ENCODE measurements at places on chromosomes 2 and 18.
A peak's percentile ranks its signal among the peaks of the same experiment; 100 is the strongest.

GRCh38 chr2:129800686-129801085, 178.8 kb upstream of the RAB6C start:
- no peak for DNase-seq

DNA sequence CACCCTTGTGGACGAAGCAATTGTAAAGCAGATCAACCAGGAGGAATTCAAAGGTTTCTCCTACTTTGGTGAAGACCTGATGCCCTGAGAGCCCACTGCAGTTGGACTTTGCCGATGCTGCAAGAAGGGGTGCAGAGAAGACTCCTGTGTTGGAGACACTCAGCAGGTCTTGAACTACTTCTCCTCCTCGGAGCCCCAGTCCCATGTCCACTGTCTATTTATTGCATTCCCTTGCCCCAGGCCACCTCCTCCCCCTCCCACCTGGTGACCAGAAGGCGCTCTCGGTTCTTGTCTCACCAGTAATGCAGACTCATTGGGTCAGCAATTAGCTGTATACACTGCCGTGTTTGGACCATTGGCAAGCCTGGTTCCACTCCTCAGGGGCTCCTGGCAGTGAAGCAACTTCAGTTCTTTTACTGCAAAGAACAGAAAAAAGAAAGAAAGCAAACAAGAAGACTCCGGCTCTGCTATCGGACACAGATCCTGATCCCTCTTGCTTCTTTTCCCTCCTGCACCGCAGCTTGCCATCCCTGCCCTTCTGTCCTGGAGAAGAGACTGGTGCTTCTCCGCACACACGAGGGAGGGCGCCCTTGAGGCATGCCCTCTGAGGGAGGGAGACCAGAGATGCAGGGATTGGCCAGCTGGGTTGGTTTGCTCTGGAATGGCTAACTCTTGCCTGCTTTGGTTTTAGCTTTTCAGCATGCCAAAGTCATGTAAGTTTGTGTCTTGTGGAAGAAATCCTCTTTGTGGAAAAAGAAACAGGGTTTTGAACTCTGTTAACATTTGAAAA, 112.2 kb upstream of the EPAS1 start:
- no peak for DNase-seq

GRCh38 chr2:227164763-227165291, 403 bp downstream of the COL4A3 start:
- no peak for DNase-seq

DNA sequence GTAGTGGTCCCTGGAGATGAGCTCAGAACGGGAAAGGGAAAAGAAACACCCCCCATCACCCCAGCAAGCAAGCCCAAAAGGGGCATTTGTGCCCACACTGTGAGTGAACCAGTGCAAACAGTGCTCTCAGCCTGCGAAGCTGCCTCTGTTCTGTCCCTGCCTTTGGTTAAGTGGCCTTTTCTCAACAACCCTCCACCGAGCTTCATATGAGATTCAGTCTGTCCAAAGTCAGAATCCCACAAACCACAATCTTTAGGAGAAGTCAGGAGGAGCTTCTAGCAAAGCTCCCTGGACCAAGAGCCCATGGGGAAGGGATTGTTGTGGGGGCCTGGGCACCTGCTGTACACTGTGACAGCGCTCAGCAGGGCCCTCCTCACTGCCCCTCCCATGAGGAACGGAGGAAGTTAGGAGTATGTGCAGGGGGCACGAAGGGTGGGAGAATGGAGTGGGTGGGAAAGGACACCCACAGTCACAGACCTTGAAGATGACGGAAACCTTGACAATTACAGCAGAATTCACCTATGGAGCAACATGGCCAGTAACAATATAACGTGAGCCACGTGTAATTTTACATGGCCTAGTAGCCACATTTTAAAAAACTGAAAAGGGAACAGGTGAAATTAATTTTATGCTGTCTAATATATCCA, 119.5 kb downstream of the SMAD7 start:
- DNase-seq: no peak

- DNase-seq: no peak
Measured at GRCh38 chr2:158685646-158686045, 109.5 kb upstream of the DAPL1 start.

DNA sequence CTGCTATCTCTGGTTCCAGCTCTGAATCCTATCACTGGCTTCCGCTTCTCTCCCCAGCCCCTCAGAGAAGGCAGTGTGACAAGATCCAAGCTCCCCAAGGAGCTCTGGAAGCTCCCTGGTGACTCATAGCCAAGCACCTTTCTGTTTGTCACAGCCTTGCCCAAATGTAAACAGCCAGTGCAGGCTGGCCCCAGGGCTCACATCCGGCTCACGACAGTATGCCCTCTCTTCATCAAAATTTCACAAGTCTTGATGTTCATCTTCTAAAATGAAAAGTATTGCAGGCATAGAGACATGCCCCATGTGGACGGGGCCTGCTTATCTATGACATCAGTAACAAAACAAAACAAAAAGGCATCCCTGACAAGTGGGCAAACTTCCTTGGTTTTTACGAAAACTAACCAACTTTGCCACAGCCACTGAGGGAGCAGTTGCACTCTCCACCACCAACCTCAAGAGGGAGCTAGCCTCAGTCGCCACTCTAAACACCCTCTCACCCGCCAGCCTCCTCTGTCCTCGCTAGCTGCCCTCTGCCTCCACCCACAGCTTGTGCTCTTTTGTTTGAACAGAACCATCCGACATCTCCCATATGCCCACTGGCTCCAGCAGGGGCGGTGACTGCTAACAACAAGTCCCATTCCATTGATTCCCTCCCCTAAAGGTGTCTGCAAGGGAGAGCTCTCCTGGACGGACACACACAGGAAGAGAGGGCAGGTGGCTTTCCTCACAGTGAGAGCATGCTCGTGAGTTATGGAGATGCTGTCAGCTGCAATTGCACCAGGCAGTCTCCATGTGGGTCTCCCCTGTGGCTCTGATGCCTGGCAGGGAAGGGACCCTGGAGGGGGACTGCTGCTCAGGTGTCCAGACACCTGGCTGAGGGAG, 71.0 kb upstream of the DAPL1 start:
- DNase-seq: peak; percentile 30

- no peak for DNase-seq
Measured at GRCh38 chr2:239801404-239802184, 223.5 kb downstream of the NDUFA10 start.

- no peak for DNase-seq
Measured at GRCh38 chr2:205613970-205614559, 68.2 kb upstream of the NRP2 start.

DNA sequence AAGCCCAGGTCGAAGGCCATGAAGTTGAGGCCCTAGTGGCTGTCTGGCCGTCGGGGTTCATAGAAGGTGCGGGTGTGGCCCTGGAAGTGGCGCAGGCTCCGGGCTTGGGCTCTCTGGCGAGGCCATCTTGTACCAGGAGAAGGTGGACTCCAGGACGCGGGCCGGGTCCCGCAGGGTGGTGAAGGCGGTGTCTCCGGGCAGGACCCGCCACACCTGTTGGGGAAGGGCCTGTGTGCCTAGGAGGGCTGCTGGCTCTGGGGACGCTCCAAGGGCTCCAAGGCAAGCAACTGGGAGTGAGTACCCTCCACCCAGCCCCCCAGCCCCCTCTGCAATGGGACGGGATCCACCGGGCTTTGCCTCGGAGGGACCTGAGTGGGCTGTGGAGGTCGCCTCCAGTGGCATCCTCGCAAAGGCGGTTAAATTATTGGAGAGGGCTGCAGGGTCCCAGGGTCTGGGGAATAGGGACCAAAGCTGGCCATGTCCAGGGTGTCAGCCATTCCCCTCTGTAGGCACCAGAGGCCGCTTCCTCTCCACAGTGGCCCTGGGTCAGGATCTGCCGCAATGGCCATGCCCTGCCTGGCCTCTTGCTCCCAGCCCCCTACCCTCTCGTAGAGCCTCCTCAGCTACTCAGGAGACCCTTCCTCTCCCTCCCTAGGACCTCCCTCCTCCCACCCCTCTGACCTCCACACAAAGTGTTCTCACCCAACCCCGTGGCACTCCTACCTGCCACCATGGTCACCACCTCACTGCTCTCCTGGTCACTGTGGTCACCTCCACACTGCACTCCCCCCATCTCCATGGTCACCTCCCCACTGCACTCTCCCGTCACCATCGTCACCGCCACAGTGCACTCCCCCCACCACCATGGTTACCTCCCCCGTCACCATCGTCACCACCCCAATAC, 10.3 kb downstream of the AQP12A start:
- no peak for DNase-seq

DNA sequence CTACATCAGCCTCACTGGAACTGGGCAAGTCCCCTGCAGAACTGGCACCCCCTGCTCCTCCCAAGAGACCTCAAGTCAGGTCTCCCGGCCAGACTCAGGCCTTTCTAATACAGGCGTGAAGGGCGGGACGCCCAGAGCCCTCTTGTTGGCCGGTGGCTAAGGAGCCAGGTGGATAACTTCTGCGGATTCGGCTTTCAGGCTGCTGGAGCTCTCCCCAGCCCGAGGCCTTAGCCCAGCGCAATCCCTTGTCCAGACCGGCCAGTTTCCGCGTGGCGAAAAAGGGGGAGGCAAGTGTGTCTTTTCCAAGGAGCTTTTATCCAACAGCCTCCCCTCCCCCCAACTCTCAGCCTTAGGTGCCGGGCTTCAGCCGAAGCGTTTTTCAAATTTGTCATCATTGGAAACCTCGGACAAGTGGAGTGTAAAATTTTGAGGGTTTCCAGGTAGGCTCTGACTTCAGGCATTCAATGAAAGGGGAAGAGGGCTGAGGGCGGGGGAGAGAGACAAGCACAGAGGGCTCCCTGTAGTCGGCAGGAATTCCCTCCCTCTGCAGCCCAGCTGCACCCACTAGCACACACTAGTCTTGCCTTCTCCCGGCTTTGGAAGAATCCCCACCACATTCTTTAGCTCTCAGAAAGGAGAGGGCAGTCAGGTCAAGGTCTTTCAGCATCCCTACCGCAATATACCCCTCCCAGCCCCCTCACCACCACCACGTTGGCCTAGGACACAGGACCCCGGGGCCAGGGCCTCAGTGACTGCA, 9.5 kb upstream of the SATB2 start:
- DNase-seq: no peak

- no peak for DNase-seq
Measured at GRCh38 chr2:101931402-101931801, 60.4 kb upstream of the IL1R2 start.

GRCh38 chr2:9392898-9393765, 30.2 kb downstream of the ITGB1BP1 start:
- DNase-seq: no peak

DNA sequence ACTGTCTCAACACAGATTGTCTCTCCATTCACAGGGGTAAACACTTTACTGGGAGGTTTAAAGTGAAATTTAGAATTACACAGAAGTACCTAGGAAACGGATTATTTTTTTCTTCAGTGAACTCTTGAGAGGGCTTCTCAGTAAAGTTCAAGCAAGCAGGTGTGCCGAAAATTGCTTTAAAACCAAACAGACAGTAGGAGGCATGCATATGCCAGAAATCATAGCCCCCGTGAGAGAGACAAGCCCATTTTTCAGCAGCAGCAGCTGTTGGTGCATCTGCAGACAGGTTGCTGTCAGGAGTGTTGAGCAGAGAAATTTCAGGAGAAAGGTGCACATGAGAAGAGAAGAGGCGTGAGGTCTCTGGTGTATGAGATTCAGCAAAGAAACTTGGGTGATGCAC, 2115.5 kb upstream of the CELF4 start:
- no peak for DNase-seq

GRCh38 chr2:46656640-46657039, 177.3 kb downstream of the TMEM247 start:
- DNase-seq: no peak

DNA sequence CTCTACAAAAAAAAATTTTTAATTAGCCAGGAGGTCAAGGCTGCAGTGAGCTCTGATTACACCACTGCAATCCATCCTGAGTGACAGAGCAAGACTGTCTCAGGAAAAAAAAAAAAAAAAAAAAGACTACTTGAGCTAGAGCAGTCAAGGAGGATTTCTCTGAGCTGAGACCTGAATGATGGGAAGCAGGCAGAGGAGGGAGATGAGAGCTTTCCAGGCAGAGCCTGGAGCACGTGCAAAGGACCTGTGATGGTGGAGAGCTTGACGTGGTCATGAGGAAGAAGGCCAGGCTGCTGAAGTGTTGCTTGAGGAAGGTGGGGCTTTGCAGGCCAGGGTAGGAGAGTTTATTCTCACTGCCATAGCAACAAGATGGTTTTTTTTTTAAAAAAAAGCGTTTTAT, 51.9 kb upstream of the POMC start:
- DNase-seq: no peak

- no peak for DNase-seq
Measured at GRCh38 chr2:149954981-149955600, 367.5 kb upstream of the MMADHC start.

DNA sequence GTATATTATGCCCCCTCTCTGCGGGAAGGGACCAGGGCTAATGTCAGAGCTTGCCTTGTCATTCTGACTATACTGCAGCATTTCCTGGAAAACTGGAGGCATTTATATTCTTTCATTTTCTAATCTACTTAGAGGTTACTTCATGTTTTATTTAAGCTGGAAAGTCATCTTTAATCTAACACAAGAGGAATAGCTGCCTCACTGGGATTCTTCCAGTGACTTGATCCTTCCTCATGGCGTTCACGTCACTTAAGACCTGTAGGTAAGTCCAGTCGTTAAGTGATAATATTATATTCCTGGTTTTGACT, 727.6 kb upstream of the DDX18 start:
- no peak for DNase-seq

- DNase-seq: no peak
Measured at GRCh38 chr18:38644875-38645641, 1079.5 kb upstream of the CELF4 start.

- no peak for DNase-seq
Measured at GRCh38 chr18:21960189-21960588, 209.2 kb upstream of the GATA6 start.

DNA sequence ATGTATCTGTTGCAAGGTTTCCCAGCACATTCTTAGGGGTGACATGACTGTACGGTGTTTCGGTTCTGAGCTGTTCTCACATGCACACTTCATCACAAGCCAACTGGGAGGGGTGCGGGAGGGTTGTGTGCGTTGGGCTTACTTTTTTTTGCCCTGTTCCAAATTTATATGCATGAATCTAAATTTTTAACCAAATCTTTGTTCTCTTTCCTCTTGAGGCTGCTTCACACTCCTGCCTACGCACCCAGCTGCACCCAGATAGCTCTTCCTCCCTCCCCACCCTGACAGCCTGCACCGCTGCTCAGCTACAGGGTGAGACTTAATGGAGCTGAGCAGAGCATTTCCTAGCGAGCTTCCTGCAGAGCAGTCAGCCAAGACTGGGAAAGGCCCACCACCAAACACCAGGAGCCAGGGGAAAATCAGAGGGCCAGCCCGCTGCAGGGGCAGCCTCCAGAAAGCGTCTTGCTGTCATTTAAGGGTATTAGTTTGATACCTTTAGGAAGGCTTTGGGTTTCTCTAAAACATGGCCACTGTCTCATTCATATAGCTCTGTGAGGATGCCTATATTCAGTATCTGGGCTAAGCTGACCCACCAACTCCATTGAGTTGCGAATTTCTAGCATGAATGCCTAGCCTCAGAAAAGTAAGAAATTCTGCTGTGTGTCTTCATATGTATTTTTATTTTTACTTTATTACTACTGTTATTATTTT, 84.5 kb downstream of the POU3F3 start:
- DNase-seq: no peak

DNA sequence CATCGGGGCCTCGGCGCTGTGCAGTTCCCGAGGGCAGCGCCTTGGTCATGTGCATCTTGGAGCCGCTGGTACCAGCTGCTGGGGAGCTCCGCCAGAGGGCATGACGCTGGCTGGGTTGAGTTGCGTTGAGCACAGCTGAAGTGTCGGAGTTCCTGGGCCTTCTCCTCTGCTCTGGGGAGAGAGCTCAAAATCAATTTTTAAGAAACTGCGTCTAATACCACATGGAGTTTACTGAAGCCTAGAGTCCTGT, 48.7 kb downstream of the GREB1 start:
- DNase-seq: no peak
